ENCODE measurements at places on chromosomes 3 and 15. TPM values are rescaled to one million over a fixed set of nuclear protein-coding genes. Genes with fewer than 3 reads are reported as not detected.

TTC21A gene
- total RNA-seq = 2.3 TPM

TP63 gene
- 0.34 TPM for total RNA-seq

- DNase-seq = no peak
- H3K4me1 ChIP-seq = no peaks in the 10 kb centered on the region
Observed at GRCh38 chr3:132210476-132211346, 106.5 kb upstream of the ACP3 start.

PDCD7 gene
- 33.4 TPM for total RNA-seq
